Bronchial epithelial cell (primary cell): ENCODE measurements at places on chromosomes 3 and 15.

DNA sequence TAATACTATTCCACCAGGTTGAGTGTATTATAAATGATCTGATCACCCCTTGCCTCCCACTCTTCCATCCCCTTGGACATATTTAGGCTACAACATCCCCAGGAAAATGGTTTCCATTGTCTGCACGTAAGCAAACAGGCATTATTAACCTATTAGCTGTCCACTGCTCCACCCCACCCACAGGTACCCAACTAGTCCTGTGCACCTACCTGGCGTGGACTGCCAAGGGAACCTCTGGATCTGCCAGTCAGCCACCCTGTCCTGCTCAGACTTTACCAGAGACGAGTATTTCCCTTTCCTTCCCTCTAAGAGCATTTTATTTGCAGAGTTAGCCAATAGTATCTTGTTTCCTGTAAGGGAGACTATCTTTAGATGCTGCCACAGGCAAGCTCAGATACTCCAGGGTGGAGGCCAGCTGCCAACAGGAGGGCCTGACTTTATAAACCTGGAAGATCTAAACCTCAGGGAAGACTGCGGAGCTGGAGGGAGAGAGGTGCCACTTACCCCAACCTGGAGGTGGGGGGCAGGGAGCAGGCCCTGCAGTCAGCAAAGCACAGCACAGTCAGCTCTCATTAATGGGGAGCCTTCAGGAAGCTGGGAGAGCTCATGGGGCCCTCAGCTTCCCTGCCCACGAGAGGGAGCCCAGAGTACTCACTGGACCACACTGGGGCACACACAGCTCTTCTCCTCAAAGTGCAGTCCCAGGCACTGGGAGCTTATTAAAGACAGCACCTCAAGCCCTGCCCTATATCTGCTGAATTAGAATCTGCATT, at the start of gene CX3CR1:
Gene CX3CR1 (minus strand): TSS at position 292 of the 773 bp plus-strand sequence. CDS start 13,527 bp downstream, outside the sequence.
- DNase-seq = no peak

DNA sequence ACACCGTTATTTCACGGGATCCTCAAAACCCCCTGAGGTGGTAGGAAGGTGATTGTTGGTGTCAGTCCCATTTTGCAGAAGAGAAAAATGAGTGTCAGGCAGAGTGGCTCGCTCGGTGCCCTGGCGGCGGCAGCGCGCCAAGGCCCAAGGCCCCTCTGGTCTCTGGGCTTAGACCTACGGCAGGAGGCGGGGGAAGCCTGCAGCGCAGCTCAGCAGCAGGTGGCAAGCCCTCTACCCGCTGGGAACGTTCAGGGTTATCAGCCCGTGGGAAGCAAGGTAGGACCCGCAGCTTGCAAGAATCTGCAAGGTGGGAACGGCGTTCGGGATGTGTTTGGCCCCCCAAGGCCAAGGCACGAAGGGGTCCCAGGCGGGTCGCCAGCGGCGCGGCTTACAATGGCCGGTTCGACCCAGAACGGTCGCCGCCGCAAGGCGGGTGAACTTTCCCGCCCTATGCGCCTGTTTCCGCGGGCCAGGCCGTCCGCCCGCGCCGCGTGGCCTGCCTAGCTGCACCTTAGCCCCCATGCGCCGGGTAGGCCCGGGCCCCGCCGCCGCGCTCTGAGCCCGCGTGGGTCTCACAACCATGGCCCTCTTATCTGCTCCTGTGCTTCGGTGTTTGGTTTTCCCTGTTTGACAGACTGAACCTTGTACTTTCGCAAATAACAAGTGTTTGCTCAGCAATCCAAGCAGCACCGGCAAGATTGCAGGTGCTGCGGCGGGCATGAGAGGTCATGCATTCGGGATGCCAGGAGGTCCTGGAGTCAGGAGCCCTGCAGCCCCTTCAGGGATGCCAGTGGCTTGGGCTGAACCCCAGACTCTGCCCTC, 39.7 kb downstream of the CCNL1 start:
- DNase-seq = no peak

DNA sequence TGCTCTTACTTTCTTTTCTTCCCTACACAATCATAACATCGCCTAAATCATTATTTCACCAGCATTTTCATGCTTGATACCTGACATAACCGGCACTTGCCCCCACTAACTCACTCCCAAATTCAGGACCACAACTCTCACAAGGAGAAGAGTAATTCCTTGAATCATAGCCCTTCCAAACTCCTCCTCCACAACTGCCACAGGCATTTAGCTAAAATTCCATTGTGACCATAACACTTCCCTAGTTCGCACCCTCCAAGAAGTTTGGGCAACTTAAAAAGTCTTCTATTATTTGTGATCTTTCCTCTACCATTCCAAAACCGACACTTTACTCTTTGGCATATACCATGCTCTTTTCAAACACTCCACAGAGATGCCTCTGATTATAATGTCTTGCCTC, 59.4 kb upstream of the XRN1 start:
- DNase-seq = no peak

DNA sequence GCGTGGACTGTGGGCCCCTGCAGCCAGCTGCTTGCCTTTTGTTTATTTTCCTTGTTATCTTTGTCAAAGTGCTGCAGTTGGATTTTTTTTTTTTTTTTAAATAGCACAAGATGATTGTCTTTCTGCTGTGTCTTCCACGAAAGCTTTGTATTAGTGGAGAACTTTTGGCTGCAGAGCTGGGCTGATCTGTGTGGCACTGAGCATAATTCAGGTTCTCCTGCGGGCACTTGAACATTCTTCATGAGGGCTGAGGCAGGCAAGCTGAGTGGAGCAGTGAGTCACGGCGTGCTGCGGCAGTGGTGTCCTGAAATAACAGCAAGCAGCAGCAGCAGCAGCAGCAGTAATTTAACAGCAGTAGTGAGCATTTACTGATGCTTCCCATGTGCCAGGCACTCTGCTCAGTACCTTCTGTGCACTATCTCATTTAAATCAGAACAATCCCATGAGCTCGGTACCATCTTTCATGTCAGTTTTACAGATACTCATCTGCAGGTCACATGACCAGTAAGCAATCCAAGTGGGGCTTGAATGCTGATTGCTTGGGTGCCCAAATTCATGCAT, 45.8 kb downstream of the MITF start:
- DNase-seq = peak; percentile 66

DNA sequence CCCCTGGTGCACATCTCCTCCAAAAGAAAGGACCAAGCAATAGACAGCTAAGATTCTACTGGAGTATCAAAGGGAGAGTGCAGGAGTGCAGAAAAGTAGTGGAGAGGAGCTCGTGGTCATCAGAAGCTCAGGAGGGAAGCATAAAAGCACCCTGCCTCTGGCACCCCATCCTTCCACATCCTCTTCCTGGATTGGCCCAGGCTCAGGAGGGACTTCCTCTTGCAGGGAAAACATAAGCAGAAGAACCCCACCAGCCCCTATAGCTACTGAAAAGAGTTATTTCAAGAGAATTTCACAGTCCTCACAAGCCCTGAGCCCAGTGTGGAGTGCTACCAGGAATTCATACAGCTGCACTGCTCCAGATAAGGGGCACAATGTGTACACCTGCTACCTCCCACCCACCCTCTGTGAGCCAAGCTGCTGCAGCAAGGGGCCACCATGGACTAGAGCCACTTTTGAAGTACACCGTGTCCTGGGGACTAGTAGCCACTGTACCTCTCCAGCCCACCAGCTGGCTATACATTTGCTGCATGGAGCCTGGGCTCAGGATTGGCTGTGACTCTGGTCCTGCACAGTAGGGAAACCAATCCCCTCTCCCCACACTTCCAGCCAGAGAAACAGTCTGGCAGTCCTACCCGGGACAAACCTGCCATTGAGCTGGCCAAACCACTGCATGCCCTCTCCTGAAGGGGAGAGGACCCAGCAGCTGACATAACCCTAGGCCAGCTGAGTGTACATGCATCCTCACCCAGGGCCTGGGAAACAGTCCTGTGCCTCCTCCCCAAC, 43.0 kb downstream of the CD200R1 start:
- no peak for DNase-seq

- no peak for DNase-seq
Observed at GRCh38 chr3:12230877-12231276, 58.0 kb upstream of the PPARG start.
